ENCODE measurements at places on chromosomes 3 and 15.
A peak's percentile ranks its signal among the peaks of the same experiment; 100 is the strongest.

- DNase-seq, result peak; percentile 64
These were observed 214.6 kb upstream of the MDFIC2 start for GRCh38 chr3:70527026-70527425.

DNA sequence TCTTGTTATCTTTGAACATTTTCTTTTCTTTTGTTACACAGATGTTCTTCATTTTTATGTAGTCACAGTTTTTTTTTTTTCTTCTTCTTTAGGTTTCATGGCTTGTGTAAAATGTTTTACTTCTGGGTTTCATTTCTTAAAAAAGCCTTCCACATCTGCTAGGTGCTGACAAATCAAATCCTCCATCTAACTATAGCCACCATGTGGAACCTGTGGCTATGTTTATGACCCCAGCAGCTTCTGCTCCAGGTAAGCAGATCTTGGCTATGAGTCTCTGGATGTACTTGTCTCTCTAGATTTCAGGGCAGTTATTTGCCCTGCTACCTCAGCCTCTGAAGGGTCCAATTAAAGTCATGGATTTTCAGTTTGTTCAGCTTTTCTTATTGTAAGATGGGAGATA lies 44.5 kb downstream of the OXSM start:
- no peak for DNase-seq

DNA sequence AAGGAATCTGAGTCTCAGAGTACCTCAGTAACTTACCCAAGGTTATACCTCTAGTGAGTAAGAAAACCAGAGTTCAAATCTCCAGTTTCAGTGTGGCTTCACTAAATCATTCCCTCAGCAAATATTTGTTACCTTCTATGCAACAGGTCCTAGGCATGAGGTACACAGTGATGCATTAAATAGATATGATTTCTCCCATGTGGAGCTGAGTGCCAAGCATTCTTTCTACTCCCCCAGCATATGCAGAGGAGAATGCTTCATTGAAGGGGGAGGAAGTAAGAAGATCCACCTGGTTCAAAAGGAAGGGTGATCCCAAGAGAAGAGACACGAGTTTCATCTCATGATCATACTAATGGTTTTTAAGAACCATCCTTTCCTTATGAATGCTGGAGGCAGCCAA lies 6.8 kb upstream of the MTHFS start:
- no peak for DNase-seq

- no peak for DNase-seq
These were observed 29.7 kb downstream of the ZNF106 start for GRCh38 chr15:42461261-42461660.

GRCh38 chr3:129068291-129068886 lies 7.8 kb downstream of the GP9 start:
- DNase-seq, result no peak

- no peak for DNase-seq
These were observed 65.2 kb downstream of the EIF4E3 start for GRCh38 chr3:71659864-71660591.

DNA sequence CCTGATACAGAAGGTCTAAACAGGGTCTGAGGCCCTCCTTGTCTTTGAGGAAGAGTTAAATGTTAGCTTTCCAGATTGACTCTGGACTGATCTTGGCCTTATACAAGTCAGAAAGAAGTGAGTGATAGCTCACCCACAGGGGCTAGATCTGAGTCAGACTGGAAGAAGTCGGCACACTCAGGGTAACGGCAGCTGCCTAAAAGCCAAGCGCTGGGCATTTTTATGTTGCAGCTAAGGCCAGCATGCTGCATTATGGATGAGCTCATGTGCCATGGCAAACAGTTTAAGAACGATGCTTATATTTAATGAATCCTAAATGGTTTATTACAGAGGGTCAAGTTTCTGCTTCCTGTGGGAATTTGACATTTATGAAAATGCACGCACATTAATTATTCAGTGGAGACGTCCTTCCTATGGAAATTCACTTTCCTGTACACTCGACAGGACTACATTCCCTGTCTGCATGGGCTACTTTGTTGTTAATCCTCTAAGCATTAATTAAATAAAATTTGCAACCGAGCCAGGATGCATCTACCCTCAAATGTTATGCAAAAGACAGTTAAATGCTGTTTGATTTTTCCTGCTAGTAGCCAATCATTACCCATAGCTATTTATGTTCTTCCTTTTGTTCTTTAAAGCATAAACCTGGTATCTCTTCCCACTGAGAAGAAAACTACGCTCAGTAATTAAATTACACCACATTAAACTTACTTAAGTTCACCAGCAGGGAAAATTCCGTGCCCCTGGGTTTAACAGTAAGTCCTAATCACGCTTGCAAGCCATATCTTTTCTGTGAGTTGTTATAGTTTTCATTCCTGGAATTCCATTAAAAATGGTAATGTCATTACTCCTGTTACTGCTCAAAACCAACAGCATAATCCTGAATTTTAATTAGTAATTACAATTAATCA lies 762.7 kb upstream of the CFAP20DC start:
- no peak for DNase-seq

GRCh38 chr3:100993309-100993708 lies at the start of gene ABI3BP:
Gene ABI3BP, minus strand, starts transcription at chr3:100993421. Its CDS starts 37 bp downstream, at chr3:100993384.
- peak; percentile 27 for DNase-seq

- DNase-seq, result no peak
These were observed 289.0 kb downstream of the SLC9A9 start for GRCh38 chr3:143559296-143559695.

GRCh38 chr3:179949869-179950268 lies 86.9 kb downstream of the PEX5L start:
- no peak for DNase-seq

DNA sequence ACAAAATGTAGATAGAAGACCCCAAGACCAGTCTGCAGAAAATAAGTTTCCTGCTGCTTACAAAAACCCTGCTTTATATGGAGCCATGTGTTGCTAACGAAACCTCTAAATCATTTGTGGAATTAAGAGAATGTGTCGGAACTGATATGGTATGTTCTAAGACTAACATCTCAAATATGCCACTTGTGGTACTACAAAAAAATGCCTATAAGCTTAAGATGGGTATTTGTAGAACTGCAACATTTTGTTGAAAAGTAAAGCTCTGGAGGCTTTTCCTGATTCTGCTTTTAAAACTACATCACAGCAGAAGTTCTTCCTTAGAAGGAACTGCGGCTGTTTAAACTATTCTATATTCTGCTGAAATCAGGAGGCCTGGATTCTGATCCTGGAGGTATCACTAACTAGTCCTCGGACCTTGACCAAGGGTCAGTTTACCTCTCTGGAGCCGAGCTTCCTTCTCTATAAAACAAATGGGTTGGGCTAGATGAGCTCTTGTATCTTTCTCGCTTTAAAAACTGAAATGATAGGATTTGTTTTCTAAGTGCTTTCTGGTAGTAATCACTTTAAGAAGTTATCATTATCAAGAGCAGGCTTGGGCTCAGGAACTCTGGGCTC lies 74.9 kb downstream of the RAD18 start:
- no peak for DNase-seq

DNA sequence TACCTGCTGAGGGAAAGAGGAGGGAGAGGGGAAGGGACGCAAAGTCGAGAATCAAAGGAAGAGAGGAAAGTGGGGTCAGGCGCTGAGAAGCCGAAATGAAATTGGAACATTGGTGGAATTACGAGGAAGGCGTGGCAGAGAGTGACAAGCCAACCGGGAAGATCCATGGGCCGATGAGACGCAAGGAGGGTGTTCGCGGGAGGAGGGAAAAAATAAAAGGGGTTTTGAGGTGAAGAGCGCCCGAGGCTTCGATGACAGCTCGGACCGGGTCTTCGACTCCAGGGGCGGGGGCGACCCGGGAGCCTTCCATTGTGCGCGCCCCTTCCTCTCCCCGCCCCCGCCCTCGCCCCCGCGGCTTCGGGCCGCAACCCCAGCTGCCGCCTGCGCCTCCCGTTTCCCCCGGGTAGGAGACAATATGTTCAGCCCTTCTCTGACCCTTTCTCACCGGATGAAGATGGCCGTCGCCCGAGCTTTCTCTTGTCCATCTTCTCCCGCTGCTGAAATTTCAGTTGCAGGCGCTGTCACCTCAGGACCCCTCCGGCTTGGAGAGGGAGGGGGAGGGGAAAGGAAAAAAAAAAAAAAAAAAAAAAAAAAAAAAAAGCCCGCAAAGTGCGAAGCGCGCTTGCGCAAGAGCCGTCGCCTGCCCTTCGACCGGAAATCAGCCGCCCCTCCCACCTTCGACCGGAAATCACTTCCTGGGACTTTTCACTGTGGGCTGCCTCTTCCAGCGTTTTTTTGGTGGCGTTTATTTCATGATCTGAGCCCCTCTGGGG lies at the start of gene SENP7:
Gene SENP7, minus strand, starts transcription at position 567 of the 773 bp plus-strand sequence. Its CDS starts 82 bp downstream, at position 485.
- DNase-seq, result peak; percentile 41

- no peak for DNase-seq
These were observed 37.8 kb upstream of the GRIP2 start for GRCh38 chr3:14577897-14578296.

DNA sequence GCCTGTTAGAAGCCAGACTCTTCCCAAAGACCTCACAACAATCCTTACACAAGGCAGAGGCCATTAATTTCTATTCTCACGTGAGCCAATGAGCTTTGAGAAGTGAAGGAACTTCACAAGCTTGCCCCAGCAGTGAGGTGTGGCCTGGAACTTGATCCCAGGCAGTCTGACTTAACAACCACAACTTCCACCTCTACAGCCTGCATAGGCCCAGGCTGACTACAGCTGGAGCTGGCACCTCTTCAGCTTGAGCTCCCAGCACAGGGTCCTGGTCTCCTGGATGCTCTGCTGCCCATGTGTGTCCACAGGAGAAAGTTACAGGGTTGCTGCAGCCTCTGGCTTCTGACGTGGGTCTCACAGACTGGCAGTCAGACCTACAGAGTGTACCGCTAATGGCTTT lies 111.0 kb downstream of the ERC2 start:
- DNase-seq, result peak; percentile 3

GRCh38 chr3:119632829-119633228 lies 27.6 kb downstream of the POPDC2 start:
- no peak for DNase-seq

DNA sequence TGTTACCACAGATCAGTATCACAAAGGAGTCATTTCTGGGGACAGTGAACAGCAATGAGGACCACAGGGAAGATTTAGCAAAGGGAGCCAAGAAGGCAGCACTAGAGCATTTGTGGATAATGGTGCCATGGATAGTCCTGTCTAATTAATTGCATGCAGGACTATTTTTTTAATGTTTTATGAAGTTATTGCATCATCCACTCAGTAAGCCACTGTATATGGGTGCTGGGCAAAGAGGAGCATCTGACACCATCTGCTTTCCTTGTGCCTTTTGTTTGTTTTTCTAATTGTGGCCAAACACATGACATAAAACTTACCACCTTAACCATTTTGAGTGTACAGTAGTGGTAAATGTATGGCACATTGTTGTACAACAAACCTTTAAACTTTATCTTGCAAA lies 301.1 kb upstream of the LRRFIP2 start:
- DNase-seq, result no peak

GRCh38 chr15:51051776-51052175 lies 42.9 kb downstream of the TNFAIP8L3 start:
- no peak for DNase-seq

DNA sequence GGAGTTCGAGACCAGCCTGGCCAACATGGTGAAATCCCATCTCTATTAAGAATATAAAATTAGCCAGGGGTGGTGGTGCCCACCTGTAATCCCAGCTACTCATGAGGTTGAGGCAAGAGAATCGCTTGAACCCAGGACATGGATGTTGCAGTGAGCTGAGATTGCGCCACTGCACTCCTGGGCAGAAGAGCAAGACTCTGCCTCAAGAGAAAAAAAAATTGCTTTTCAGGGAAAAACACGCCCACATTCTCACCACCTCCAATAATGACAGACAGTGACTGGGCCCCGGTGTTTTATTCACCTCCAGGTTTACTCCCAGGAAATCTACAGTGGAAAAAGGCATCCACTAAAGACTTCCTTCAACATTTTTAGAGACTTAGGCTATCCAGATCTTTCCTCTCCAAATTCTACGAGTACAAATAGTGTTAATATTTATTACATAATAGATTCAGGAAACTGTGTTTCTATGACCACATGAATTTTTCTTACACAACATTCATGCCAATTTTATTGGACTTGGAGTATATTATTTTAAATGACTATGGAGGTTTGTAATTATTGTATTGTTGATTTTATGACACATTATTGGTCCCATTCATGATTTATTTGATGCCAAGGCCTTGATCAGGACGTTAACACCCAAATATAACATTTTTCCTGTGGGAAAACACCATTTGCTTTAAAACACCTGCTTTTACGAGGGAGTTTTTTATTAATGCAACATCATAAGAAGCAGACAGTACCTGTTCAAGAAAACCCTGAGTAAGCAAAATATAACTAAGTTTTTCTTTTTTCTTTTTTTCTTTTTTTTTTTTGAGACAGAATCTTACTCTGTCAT lies 26.6 kb downstream of the IGF2BP2 start:
- DNase-seq, result no peak

GRCh38 chr15:96735632-96736240 lies 405.2 kb downstream of the NR2F2 start:
- no peak for DNase-seq

- no peak for DNase-seq
These were observed 65.3 kb downstream of the NSMCE3 start for GRCh38 chr15:29204369-29204755.

- no peak for DNase-seq
These were observed 17.1 kb upstream of the GCNT3 start for GRCh38 chr15:59594493-59594942.

DNA sequence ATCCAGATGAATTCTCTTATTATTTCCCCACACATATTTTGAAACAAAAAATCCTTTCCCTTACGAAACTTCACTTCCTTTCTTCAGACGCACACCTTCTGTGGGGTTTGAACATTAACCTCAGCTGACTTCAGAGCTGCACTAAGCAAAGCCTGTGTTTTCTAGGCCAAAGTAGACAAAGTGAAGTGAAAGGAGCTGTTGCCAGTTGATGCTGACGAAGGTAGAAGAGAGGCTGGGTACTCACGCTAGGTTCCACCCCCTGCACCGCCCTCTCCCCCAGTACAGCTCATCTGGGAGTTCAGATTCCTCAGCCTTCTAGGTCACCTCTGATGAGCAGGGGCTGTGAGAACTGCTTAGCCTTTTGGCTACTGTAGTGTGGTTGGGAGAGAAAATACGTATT lies 24.1 kb downstream of the DUT start:
- DNase-seq, result no peak

DNA sequence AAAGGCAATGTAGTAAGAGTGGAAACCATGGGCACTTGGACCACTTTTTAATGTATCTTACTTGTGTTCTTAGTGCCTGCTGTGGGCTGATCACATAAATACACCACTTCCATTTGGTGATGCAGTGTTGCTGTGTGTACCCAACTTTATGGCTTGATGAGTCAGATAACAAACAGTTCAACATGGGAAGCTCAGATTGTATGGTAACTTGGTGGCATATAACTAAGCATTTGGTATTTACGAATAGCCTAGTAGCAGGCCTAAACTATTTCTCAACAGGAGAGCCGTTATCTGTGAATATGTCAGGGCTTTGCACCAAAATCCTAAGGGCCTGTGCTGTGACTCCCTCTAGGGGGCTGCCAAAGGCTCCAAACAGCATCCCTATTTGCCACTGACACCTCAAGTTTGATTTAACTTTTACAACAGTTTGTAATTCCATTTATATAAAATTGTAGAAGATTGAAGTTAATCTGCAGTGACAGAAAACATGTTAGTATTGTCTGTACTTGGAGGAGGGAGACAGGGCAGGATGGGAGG lies 640.4 kb upstream of the CADM2 start:
- DNase-seq, result no peak

- DNase-seq, result no peak
These were observed 22.4 kb downstream of the SPTSSB start for GRCh38 chr3:161348796-161349400.

GRCh38 chr15:71730277-71731144 lies 79.8 kb upstream of the NR2E3 start:
- DNase-seq, result no peak
